ENCODE measurements at places on chromosomes 1 and 21.

GRCh38 chr1:53430261-53430660 is 28.9 kb upstream of the DMRTB1 start:
- DNase-seq = no peak

DNA sequence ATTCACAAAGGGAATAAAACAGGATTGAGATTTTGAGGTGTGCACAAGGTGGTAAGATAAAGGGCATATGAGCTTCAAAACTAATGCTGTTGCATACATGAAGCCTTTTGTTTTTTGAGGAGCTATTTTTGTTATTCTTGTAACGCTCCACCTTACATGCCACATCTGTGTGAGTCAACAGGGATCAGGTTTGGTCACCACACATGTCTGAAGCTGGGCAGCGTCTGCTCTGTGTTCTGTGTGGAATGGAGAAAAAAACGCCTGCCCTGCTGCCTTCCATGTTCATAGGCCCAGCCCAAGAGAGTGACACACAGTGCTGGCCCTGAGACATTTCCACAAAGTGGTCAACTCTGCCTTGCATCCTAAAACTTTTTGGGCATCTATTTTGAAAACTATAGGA is 67.7 kb downstream of the MPZL1 start:
- no peak for DNase-seq

DNA sequence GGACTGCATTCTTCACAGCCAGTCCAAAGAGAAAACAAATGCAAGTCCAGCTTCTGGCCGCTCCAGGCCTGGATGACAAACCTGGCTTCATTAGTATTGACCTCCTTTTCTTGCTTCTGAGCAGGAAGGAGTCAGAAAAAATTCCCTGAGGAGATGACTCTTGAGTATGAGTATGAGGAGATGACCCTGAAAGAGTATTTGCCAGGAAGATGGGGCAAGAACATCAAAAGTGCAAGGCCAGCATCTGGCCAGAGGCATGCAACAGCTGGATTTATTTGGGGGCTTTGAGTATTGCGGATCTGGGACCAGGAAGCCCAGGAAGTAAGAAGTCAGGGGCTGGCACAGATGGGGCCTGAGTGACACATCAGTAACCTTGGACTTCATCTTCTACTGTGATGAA is 113.9 kb downstream of the GLIS1 start:
- DNase-seq = no peak

DNA sequence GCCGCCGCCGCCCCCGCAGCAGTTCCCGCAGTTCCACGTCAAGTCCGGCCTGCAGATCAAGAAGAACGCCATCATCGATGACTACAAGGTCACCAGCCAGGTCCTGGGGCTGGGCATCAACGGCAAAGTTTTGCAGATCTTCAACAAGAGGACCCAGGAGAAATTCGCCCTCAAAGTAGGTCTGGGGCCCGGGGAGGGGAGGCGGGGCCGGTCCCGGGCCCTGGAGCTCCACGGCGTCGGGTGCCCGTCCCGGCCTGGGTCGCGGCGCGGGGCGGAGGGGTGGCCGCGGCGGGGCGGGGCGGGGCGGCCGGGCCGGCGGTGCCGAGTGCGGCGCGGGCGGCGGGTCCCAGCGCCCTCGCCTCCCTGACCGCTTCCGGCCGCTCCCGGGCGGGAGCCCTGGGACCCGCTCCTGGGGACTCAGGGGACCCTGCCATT is 646 bp downstream of the MAPKAPK2 start:
- DNase-seq = peak; percentile 61

- no peak for DNase-seq
Measured at GRCh38 chr1:200495901-200496300, 86.1 kb upstream of the ZNF281 start.

GRCh38 chr1:160883581-160884513 is 1.1 kb downstream of the ITLN1 start:
- no peak for DNase-seq

DNA sequence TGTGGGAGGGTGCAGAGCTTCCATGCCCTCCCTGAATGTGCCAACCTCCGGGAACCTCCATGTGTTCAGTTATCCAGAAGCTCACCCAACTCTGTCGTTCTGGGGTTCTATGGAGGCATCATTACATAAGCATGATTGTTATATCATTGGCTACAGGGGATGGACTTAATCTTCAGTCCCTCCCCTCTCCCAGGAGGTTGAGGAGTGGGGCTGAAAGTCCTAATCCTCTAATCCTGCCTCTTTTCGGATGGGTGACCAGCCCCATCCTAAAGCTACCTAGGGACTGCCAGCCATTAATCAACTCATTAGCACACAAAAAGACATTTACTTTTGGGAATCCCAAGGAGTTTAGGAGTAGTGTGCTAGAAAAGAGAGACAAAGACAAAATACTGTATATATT is 32.0 kb upstream of the PSEN2 start:
- DNase-seq = no peak

DNA sequence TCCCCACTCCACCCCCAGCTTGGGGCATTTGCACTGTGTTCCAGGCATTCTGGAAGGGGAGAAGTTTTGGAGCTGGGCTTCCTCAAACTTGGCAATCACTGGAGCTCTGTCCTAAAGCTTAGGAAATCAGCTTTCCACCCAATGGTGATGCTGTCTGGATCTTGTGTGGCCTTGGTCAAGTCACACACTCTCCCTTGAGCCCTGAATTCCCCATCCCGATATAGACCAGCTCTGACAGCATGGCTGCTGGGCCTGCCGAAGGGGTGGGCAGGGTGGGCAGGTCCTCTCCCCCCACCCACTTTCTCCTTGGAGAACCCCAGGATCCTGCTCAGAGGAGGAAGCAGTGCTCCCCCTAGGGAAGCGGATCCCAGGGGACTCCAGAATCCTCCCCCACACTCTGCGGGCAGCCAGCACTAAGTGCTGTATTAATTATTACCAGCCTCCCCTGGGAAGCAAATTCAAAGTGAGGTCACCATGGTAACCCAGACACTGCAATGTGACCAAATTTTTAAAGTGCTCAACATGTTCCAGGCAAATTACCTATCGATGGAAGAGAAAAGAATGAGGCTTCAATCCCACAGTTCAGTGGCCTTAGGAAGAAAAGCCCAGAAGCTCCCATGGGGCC is 21.3 kb upstream of the LDLRAP1 start:
- DNase-seq = no peak

DNA sequence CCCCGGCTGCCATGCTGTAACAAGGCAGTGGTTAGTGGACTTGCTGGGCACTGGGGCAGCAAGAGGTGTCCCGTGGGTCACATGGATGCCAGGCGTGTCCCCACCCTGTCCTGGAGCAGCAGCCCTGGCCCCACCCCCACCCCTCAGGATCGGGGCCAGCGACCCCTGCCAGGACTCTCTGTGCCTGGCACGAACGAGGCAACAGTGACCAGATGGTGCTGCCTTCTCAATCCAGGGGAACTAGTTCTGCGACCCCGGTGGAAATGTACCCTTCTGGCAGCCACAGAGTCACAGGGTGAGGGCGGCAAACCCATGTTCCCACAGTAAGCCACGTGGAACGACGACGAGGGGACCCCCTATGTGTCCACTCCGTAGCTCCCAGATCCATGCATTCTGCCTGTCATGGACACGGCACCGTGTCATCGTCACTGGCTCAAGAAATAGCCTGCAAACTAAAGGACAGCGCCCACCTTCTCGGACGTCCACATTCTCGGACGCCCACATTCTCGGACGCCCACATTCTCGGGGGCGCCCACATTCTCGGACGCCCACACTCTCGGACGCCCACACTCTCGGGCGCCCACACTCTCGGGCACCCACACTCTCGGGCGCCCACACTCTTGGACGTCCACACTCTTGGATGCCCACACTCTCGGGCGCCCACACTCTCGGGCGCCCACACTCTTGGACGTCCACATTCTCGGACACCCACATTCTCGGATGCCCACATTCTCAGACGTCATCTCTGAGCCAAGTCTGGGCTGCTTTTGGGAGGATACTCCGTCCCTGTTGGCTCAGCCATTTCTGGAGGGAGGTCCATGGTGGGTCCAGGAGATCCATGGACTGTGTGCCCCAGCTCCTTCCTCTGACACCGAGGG is 19.6 kb upstream of the ACTRT2 start:
- DNase-seq = no peak

GRCh38 chr21:46392921-46393320 is 65.8 kb upstream of the DIP2A start:
- no peak for DNase-seq

DNA sequence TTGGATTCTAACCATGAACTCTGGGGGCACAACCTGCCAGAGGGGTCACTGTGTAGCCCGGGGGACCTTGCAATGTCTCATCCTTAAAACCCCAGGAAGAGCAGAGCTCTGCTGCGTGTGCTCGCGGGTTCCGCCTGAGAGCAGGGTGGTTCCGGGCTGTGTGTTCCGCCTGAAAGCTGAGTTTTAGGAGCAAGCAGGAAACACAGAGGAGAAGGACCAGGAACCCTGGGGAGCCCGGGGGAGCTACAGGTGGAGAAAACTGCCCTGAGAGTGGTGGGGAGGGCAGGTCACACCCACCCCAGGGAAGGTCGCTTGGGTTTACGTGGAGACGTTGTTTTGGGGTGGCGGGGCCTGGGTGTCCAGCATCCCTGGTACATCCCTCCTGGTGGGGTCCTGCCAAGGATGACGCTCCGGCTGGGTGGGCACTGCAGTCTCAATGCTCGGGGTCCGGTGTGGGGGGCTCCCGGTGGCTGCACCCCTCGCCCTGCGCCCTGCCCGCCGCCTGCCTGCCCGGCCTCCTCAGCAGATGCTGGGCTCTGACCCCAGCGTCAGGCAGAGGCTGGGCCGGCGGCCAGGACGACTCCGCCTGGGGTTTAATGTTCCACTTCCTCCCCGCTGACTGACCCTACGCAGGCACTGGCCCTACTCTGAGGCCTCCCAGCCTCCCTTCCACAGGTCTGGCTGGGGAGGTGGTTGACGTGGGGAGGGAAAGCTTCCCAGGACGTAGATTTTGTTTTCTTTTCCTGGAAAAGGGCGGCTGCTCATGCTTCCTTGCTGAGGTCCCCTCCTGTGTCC is 17.3 kb upstream of the C1orf159 start:
- DNase-seq = no peak

- no peak for DNase-seq
Measured at GRCh38 chr1:12279728-12280464, 50.1 kb downstream of the VPS13D start.

DNA sequence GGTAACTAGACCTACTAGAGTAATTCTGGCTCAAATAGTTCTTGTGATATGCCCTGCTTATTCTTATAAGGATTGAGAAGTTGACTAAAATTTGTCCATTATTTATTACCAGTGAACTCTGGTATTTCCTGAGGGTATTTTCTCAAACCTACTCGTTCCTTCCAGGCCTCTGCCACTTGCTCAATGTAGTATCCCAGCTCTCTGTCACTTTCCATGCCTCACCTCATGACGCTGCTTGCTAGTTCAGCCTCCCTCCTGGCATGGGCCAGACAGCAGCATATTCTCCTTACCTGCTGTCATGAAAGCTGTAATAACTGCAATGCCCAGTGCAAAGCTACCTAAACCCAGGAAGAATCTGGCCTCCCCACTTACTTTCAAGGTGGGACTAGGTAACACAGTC is 602.9 kb upstream of the ADAMTS5 start:
- DNase-seq = no peak

- no peak for DNase-seq
Measured at GRCh38 chr1:185345913-185346720, 29.1 kb upstream of the IVNS1ABP start.

GRCh38 chr1:219993554-219994433 is 52.5 kb downstream of the EPRS1 start:
- peak; percentile 11 for DNase-seq

DNA sequence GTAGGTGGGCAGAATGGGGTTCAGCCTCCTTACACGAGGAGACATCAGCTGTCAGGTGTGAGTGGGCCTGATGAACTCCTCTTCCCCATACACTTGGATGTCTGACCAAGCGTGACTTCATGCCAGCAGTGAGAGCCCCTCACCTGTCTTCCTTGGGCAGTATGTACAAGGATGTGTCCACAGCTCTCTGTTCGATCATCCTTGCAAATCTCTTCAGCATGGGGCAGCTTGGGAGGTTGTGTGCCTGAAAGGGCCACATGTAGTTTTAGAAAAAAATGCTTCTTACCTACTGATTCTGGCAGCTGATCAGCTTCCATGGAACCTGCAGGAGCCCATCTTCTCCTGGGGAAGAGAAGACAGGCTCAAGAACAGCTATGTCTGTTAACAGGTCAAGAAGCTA is 18.0 kb downstream of the ACP6 start:
- DNase-seq = no peak

- DNase-seq = peak; percentile 67
Measured at GRCh38 chr1:2529784-2530512, at the start of gene HES5. TSS of gene HES5 (minus strand) at chr1:2530263. CDS start at chr1:2530164, 99 bp downstream.

GRCh38 chr1:40876436-40876761 is 14.2 kb upstream of the CITED4 start:
- no peak for DNase-seq

- DNase-seq = peak; percentile 61
Measured at GRCh38 chr1:46410156-46411009, 16.3 kb downstream of the FAAH start.

DNA sequence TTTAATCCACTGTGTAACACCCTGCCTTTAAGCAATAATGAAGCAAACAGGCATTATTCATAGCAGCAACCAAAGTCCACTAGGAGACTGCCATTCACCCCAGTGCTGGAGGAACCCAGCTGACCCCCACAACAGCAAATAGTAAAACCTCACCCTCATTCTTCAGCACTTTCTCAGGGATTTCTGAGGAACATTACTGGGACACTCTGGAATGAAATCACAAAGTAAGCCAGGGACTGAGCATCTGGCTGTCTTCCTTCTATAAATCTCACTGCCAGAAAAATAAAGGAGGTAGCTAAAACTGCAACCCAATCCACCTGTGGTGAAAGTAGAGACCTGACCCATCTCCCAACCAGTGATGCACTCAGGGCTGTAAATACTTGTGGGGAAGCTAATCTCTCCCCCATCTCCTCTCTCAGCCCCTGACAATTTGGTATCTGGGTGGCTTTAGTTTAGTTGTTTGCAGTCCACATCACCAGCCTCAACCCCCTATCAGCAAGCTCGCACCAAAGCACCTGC is 47.1 kb downstream of the COL6A1 start:
- peak; percentile 33 for DNase-seq

DNA sequence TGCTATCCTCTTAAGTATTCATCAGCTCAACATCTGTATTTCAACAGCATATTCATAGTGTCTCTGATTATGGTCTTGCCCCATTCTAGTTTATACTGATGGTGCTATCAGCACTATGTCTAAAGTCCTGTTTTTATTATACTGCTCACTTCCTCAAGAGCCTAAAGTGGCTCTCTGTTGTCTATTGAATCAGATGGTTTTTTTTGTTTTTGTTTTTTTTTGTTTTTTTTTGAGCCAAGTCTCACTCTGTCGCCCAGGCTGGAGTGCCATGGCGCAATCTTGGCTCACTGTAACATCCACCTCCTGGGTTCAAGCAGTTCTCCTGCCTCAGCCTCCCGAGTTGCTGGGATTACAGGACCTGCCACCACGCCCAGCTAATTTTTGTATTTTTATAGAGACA is 6.1 kb downstream of the STX12 start:
- DNase-seq = no peak

GRCh38 chr1:20361805-20362381 is 71.2 kb downstream of the VWA5B1 start:
- peak; percentile 75 for DNase-seq

GRCh38 chr1:180366371-180367068 is 135.9 kb downstream of the ACBD6 start:
- DNase-seq = no peak

GRCh38 chr1:19338323-19338762 is 26.2 kb downstream of the SLC66A1 start:
- peak; percentile 39 for DNase-seq
